D721Med (cell line): ENCODE measurements at places on chromosomes 2 and 18.

DNA sequence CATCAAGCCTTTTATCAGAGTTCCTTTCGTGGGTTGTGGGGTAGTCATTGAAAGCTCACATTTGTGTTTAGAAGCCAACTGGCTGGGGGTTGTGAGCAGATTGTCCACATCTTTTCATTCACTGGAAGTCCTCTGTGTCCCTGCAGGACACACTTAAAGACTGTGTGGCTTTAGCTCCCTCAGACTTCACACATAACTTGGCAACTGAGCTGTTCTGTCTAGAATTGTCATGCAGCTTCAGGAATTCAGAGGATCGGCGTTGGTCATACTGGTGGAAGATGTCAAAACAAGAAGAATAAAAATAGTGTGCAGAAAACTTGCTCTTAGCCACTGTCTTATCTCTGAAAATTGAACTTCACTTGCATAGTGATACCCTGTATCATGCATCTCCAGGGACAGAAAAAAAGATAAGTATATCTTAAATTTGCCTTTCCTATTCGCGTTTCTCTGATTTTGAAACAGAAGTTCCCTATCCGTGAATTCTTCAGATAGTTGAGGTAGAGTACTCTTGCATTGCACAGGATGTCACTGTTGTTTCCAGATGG lies 49.6 kb downstream of the TRAPPC12 start:
- no peak for DNase-seq

DNA sequence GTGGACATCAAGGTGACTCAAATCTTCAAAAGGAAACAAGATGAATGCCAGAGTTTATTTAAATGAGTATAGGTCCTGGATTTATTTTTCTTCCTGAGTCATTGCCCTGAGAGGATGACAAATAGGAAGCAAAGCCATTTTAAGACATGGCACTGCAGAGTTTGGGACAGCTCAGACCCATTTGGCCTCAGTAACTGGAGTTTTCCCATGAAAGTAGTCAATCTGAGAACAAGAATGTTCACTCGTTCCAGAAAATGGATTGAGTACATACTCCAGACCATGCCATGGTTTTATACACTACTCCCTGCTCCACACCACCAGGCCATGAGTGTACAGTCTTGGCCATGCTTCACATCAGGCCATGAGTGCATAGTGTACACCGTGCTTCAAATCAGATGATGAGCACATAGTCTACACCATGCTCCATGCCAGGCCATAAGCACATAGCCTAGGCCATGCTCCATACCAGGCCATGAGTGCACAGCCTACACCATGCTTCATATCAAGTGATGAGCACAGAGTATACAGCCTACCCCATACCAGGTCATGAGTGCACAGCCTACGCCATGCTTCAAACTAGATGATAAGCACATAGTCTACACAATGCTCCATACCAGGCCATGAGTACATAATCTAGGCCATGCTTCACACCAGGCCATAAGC lies 202.4 kb downstream of the FBXO15 start:
- no peak for DNase-seq

GRCh38 chr18:2547477-2548087 lies 23.7 kb downstream of the METTL4 start:
- DNase-seq, result no peak

- no peak for DNase-seq
These were observed 228.6 kb upstream of the ID2 start for GRCh38 chr2:8452979-8453903.

- no peak for DNase-seq
These were observed 71.7 kb upstream of the TAF1B start for GRCh38 chr2:9771481-9772017.

GRCh38 chr2:4340536-4340935 lies 637.2 kb downstream of the DCDC2C start:
- no peak for DNase-seq

- no peak for DNase-seq
These were observed 23.9 kb downstream of the COL4A3 start for GRCh38 chr2:227188292-227188691.

- DNase-seq, result no peak
These were observed 68.4 kb downstream of the MCFD2 start for GRCh38 chr2:46847185-46847710.

DNA sequence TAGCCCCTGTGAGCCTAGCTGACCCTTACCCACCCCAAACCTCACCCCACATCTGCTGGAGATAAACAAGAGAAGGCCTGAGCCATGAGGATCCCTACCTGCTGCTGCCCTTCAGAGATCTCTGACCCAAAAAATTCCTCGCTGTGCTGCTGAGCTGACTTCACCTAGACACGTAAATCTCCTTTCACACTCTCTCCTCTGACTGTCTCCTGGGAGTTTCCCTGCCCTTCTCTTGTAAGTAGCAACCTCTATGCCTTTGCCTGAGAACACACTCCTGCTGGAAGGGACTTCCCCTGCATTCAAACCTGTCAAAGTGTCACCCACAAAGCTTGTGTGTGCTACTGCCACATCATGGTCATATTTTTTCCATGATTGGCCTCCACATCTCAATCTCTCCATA lies 134.2 kb upstream of the NOL4 start:
- DNase-seq, result no peak

- DNase-seq, result no peak
These were observed 372.5 kb downstream of the GALR1 start for GRCh38 chr18:77622009-77622692.

DNA sequence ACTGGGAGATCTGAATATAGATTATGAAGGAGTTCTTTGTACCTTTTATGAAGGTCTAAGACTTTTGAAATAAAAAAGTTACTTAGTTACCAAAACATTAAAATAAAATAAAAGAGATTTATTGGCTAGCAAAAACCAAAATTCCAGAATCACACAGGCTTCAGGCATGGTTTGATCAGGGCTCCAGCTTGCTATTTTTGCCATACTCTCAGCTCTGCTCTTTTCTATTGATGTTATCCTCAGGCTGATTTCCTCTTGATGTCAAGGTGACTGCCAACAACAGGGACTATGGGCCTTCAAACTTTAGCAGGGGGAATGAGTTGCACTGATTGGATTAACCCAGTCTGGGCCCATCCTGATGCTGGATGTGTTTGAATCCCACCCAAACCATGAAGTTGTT lies 174.1 kb downstream of the TFCP2L1 start:
- no peak for DNase-seq

DNA sequence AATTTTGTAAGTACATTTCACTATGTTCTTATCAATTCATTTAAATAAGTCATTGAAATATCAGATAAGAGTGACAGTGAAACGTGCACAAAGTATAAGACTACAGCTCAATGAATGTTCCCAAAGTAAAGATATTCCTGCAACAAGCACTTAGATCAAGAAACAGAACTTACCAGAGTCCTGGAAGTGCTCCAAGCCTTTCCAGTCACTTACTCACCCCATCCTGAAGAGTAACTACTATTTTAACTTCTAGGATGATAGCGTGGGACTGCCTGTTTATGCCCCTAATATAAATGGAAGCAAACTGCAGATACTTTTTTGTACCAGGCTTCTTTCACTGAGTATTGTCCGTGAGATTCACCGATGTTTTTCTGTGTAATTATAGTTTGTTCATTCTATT lies 768.9 kb downstream of the SLC4A3 start:
- no peak for DNase-seq

DNA sequence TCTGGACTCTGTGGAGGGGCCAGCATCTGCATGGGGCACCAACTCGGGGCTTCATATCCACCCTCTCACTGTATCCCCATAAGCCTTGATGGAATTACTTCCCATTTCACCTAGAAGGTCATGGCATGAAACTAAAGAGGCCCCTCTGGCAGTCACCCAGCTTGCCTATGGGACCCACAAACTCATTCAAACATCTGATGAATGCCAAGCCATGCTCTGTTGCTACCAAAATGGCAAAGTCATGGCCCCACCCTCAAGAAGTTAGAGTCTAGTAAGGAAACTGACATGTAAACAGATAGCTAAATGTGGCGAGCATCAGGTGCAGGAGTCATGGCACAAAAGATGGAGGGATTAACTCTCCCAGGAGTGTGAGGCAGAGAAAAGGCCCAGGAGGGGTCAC lies 14.5 kb downstream of the CYB5A start:
- DNase-seq, result no peak

- DNase-seq, result no peak
These were observed 44.7 kb downstream of the NEDD4L start for GRCh38 chr18:58088691-58089065.

DNA sequence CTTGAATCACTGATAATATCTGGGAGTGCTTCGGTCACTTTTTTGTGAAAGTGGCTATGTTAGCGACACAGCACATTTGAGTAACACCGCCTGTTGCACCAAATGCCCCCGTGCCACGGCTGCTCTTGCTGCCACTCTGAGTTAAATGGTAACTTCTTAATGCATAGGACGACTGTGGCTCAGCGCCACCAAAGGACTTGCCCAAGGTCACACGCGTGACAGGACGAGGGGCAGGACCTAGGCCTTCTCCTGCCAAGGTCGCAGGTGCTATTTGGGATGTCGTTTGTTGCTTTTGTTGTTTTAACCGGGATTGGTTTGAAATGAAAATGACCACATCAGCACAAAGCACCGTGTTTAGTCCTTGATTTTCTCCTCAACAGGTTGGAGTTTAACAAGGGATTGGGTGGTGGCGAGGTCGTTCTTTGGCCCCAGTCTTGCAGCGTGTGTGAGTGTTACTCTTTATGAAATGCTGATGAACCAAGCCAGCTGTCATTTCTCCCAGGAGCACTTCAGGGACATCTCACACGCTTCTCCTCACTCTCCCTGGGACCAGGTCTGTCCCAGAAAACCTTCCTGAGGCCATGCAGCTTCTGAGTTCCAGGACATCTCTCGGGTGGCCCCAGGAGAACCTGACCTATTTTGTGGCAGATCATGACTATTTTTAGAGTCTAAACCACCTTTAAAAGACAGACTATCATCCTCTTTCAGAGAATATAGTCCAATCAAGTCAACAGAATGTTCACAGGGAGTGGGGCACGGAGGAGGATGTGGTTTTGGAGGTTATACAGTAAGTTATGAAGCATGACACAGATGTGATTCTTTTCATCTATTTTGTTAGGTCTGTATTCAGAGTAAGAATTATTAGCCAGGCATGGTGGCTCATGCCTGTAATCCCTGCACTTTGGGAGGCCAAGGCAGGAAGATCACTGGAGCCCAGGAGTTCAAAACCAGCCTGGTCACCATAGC lies 49.9 kb downstream of the MTCL1 start:
- DNase-seq, result no peak

DNA sequence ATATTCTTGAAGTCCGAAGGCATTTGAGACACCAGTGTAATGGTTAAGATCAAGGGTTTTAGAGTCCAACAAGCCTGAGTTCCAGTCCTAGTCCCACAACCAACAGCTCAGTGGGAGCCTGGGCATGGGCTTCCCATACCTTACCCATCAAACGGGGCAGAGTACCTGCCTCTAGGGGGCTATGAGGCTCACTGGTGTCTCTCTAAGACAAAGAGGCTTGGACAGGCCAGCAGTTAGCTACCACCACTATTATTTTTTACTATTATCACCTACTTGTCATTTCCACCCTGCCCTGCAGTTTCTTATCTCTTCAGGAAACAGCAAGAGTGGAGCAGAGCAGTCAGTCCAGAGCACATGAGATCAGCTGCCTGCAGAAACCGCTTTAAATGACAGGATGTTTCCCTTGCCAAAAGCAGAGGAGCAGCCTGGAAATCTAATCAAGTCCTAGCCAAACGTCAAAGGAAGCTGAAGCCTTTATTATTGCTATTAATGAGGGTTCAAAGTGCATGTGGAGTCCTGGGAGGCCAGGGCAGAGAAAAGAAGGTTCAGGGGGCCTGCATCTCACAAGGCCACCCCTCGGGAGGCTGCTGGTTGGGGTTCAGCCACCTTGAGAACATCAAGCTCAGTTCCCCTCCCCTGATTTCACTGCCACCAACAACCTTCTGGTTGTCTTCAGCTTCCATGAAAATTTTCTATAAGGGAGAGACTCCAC lies 66.6 kb downstream of the STPG4 start:
- no peak for DNase-seq

DNA sequence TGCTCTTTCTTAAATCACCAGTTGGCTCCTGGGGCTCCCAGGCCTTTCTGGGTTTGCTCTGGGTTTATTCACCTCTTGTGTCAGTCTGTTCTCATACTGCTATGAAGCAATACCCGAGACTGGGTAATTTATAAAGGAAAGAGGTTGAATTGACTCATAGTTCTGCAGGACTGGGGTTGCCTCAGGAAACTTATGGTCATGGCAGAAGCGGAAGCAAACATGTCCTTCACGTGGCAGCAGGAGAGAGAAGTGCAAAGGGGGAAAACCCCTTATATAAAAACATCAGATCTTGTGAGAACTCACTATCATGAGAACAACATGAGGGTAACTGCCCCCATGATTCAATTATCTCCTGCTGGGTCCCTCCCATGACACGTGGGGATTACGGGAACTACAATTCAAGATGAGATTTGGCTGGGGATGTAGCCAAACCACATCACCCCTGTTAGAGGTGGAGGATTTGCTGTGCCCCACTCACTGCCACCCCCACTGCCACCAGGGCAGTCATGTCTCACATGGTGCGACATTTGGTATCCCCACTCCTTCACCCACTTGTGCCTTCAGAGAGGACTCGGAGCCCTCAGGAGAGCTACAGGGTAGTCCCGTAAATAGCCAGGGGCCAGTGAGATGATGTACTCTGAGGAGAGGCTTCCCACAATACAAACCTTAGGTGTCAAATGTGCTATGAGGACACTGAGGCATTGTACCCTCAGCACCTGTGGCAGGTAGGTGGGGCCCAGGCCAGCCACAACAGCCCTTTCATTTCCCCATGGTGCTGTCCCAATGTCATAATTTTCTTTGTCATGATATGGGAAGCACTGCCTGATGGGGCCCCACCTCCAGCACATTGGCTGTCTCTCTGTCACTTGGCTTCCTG lies 35.7 kb downstream of the CDC42EP3 start:
- DNase-seq, result no peak
